ENCODE measurements at places on chromosomes 5 and 9.

DNA sequence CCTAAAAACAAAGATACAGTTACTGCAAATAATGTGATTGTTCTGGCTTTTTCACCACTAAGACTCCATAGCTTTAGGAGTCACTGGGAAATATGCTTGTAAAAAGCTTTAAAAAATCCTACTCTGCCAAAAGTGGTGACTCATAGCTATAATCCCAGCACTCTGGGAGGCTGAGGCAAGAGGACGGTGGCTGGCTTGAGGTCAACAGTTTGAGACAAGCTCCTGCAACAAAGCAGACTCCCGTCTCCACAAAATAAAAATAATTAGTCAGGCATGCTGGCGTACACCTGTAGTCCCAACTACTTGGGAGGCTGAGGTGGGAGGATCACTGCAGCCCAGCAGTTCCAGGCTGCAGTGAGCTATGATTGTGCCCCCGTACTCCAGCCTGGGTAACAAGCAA lies 406.4 kb downstream of the HTR1A start:
- DNase-seq: no peak

GRCh38 chr5:117055517-117055916 lies 480.9 kb upstream of the SEMA6A start:
- no peak for DNase-seq

DNA sequence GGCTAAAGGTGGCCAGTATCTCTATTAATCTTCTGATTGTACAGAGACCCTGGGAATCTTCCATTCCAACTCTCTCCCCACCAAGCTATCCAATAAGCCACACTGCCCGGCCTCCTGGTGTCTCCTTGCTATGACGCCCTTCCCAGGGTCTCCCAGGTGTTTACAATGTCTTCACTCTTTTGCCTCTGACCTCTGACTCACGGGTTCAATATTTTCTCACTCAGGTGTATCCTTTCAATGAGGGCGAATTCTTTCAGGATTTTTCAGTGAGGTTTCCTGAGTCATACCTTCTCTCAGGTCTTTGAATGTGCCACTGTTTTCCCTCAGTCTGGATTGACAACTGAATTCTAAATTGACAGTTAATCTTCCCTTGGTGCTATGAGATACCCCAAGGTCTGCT lies 53.7 kb upstream of the IRX4 start:
- no peak for DNase-seq

DNA sequence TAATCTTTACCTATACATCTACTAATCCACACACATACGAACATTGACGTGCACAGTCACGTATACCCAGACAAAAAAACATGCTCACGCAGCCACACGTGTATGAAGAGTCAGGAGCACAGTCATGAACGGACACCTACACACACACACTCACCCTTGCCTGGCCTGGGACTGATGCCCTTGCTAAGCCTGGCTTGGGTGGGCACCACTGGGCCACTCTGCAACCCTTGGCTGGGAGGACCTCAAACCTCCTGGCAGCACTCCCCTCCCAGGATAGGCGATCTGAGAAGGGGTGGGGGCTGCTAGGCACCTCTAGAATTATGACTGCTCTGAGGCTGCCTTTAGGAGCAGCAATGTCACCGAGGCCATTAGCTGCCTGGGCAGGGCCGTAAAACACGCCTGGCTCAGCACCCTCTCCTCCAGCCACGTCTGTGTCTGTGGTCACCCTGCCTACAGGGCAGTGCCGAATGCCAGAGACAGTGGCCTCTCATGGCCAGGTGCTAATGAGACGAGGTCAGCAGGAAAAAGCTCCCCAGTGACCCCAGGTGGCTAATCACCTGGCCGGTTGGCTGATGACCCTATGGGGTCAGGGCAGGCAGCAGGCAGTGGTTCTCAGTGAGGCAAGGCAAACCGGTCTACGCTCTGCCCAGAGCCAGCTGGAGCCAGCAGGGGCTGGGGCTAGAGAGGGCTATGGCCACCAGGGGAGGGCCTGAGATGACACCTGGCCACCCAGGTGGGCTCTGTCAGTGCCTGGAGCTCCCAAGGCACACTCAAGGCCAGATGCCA lies 33.7 kb upstream of the MVB12B start:
- DNase-seq: no peak

- DNase-seq: no peak
Observed at GRCh38 chr5:172904643-172905345, 54.4 kb upstream of the RPL26L1 start.

DNA sequence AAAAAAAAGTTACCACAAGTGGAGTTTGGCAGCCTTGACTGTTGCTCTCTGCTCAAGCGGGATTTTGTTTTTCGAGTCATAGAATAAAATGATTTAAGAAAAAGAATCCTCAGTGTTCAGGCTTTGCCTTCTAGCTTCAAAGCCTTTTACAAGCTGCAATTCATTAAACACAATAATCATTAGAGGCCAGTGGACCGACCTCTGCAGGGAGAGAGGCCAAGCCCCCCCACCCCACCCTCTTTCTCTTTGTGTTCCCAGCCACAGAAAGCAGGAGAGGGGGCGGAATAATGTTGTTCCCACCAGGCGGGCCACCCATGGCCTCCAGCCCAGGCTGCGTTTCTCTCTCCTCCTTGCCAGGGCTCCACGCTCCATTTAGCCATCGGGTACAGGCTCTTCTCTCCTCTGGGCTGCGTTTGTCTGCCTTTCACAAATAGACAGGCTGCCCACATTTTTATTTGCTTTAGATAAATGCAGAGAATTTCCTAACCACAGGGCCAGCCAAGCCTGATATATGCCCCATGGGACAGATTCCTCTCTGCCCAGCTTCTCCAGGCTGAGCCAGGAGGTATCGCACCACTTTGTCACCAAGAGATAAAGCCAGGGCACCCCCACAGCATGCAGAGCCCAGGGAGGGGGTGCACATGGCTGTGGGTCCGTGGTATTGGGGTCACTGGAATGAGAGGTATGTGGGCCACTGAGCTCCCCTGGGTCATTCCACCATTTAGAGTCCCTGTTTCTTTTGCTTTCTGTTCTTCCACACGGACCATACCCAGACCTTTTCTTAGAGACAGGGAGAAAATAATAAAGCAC lies 318.8 kb downstream of the PIK3R1 start:
- no peak for DNase-seq

- no peak for DNase-seq
Observed at GRCh38 chr9:128862401-128862851, 19.3 kb downstream of the KYAT1 start.
